ENCODE measurements at places on chromosomes 3 and 15.

- no peak for DNase-seq
Observed at GRCh38 chr15:45101749-45102148, 12.2 kb downstream of the DUOX2 start.

GRCh38 chr15:99366013-99366412 is 114.7 kb downstream of the LRRC28 start:
- DNase-seq: no peak

DNA sequence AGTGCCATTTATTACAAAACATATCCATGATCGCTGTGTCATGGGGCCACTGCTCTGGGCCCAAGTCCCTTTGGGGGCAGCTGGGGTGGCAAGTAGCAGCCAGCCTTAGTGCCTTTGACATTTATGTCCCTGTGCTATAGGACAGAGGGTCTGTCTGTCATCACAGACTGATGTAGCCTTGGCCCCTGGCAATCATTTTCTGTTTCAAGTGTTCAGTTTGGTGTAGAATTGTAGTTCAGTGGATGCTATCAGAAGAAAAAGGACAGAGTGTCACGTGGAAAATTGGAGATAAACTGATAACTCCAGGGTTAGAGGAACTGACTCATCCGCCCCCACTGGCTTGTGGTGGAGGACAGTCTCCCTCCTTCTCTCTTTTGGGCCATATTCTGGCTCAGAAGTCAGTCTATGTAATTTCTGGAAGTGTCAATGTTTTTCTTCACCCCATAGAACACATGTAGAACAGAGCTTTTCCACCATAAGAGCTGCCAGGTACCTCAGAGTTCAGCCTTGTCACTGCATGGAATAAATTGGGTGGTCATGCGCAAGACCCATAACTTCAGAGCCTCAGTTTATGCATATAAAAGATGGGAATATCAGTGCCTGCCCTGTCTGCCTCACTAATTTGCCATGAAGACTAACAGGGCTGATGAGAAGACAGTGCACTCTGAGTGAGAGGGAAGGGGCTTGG is 4.5 kb upstream of the MRPS22 start:
- DNase-seq: peak; percentile 18

GRCh38 chr3:150736316-150736719 is 26.7 kb downstream of the SIAH2 start:
- no peak for DNase-seq

- peak; percentile 86 for DNase-seq
Observed at GRCh38 chr3:87088993-87089841, 98.3 kb upstream of the VGLL3 start.

DNA sequence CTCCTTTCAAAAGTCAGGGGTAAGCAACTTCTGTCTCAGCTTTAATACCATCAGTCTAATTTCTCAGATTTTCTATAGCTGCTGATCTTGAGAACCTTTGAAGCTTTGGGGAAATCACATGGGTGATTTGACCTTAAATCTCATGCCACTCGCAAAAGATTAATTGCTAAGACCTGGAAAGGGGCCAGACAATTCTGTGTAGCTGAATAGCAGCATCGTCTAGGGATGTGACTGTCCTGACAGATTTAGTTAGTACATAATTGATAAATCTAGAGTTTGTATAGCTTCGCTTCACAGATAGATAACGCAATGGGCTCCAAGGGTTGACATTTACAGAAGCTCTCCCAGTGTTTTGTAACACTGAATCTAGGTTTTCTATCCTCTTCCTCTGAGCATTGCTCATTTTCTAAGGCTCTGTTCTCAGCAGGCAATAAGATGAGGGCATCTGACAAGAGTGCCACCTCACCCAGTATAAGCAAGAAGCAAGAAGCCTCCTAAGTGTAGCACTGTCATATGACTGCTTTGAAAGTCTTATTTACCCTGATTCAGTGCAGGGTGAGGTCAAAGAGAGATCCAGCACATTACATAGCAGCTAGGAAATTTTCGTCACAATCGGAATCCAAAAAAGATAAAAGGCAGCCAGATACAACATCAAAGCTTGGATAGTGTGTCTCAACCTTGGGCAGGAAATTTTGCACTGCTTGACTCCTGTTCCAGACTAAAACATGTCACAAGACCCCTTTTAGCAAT is 47.7 kb upstream of the DUT start:
- DNase-seq: no peak

DNA sequence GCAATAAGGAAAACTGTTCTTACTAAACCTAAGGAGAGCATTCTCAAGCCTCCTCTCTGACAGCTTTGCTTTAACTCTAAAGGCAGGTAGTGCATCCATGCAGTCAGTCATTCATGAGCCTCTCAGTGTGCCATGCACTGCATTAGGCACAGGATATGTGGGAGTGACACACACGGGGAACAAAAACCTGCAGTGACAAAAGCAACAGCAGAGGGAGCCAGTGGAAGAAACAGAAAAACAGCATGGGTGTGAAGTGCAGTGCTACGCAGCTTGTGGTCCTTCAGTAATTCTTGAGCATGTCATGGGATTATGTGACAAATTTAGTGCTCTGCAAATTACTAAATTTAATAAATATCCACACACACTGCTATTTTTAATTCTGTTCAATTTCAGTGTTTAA is 230.7 kb downstream of the BBX start:
- DNase-seq: peak; percentile 55

DNA sequence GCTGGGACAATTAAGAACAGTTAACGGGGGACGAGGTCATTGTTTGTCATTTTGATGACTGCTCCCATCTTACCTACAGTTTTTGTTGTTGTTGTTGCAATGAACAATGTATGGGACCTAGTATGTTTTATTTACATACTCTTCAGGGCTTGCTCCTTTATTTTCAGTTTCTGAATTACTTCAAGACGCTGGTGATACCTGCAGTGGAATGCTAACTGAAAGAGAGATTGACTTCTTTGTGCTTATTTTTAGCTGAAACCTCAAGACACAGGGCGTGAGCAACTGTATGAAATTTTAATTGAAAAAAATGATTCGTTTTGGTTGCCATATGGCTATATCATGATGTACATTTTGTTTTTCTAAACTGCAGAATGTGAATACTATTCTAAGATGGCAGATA is 297.9 kb downstream of the EDEM1 start:
- DNase-seq: no peak

- no peak for DNase-seq
Observed at GRCh38 chr15:78164010-78164409, 14.8 kb downstream of the IDH3A start.

DNA sequence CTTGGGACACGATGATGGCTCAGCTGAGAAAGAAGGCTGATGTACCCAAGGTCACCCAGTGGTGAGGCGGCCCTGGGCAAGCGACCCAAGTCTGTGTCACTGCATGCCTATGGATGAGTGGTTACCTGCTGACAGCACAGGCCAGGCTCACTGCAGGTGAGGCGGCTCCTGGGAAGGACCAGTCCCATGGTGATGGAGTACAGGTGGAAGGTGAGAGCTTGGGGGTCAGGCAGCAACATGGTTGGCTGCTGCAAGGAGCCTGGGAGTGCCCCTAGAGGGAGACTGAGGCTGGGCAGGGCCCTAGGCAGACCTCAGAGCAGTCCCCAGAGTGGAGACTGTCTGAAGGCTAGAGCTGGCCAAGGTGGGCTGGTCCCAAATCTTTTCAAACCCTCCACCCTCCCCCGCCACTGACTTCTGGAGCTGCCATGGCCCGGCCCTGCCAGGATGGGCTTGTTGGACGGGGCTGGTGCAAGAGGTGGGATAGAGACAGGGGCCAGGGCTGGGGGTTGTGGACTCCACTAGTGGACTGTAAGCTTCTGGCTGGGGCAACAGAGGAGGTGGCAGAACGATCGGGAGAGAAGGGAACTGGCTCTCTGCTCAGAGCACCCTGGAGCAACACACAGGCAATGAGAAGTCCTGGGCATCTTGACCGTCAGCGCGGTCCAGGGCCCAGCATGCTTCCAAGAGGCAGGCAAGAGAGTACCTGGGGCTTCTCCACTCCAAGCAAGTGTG is 72.5 kb upstream of the SLC6A11 start:
- no peak for DNase-seq

GRCh38 chr3:52013802-52014598 is 18.3 kb upstream of the RPL29 start:
- DNase-seq: no peak

DNA sequence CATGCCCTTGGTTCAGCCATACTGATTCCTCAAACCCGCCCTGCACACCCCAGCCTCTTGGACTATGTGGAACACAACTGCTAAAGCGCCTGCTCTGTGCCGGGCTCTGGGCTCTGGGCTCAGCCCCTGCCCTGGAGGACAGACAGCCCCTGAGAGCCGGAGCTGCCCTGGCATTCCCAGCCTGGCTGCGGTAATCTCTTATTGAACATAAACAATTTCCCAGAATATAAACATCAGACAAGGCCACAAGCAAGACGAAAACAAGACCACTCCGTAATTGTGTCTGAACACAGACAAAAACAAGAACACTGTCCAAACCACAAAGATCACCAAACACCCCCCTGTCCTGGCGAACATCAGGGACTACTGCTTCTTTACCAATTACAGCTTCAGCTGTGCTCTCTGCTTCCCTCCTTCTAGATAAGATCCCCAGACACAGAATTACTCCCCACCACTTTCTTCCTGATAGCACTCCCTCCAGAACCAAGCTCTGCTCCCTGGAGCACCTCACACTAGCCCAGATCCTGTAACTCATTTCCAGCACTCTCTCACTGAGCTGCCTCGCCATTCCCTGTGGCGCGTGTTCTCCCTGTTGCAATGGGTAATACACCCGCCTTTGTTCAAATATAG is 57.1 kb upstream of the TLE3 start:
- no peak for DNase-seq

DNA sequence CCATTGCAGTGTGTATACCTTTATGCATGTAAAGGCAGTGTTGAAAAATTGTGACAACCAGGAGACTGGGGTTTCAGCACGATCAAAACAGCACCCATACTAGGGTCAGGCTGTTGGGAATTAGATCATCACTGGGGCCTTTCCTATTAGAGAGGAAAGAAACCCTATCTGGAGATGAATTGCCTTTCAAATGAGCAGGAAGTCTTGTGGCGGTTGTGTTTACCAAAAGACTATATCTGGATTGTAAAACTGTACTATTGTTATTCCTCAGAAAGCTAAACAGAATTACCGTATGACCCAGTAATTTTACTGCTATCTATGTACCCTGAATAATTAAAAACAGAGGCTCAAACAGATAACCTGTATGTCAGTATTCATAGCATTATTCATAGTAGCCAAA is 10.1 kb downstream of the UBE2E1 start:
- no peak for DNase-seq

- no peak for DNase-seq
Observed at GRCh38 chr3:8345398-8345797, 156.2 kb upstream of the LMCD1 start.

DNA sequence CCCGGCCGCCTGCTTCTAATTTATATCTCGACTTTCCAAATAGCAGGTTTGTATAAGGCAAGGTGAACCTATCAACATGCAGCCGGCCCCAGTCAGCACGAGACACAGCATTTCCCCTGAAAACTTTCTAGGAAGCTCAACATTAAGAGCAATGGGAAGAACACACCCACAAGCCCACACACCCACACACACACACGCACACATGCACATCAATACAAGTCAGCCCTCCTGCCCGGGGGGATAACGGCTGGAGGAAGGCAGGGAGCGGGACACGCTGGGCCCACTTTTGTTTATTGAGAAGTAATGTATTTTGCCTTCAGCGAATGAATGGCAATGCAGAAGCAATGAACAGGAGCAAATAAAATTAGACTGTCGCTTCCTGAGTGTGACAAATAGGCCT is 83.5 kb downstream of the PCSK6 start:
- no peak for DNase-seq

GRCh38 chr3:127473244-127474024 is 117.1 kb downstream of the TPRA1 start:
- DNase-seq: no peak

GRCh38 chr15:45177285-45177684 is 10.5 kb downstream of the SHF start:
- no peak for DNase-seq

- no peak for DNase-seq
Observed at GRCh38 chr3:50610181-50610971, 1.2 kb downstream of the CISH start.

DNA sequence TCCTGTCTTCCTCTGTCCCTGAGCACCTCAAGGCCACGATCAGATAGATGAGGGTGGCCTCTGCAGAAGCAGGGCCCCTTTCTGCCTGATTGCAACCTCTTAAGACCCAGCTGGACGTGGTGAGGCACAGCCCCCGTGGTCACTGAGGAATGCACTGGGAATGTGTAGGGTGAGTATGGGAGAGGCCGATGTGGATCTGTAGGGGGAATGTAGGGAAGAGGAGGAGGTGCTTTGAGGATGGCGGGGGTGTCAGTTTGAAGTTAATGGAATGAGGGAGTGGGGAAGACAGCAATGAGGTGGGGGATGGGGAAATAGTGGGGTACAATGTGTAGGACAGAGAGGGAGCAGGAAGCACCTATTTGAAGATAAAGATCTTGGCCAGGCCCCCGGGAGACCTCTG is 785 bp upstream of the IQCF5 start:
- no peak for DNase-seq

- DNase-seq: peak; percentile 57
Observed at GRCh38 chr15:84914909-84915605, 30.6 kb downstream of the SLC28A1 start.

GRCh38 chr15:86558252-86558651 is 478.6 kb downstream of the AGBL1 start:
- DNase-seq: no peak

DNA sequence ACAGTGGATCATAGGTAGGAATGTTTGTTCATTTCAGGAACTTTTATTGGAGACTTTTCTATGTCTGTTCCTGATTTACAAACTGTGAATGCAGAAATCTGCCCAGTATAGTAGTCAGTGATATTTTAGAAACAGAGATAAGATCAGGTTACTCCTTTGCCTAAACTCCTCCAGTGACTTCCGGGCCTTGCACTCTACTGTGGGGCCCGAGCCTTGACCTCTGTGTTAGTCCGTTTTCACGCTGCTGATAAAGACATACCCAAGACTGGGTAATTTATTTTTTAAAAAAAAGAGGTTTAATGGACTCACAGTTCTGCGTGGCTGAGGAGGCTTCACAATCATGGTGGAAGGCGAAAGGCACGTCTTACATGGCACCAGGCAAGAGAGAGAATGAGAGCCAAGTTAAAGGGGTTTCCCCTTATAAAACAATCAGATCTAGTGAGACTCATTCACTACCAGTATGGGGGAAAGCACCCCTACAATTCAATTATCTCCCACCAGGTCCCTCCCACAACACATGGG is 127.1 kb downstream of the DNAJB8 start:
- DNase-seq: no peak

DNA sequence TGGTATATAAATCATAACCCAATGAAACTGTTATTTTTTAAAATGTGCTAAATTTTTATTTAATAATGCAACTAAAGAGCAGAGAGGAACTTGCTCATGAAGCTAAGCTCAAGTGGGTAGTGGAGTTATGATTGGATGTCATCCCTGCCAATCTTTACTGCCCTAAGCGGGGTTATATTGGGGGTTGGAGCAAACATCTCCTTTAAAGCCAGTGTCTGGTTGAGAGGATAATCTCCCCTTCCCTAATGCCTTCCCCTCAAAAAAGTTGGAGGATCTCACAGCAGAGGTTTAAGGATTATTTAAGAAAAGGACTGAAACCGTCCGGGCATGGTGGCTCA is 32.1 kb upstream of the CLASP2 start:
- DNase-seq: peak; percentile 21

Measured in inflammatory macrophage (primary cell).